Osteocyte (in vitro differentiated cells): ENCODE measurements at places on chromosomes 2 and 18. TPM values are rescaled to one million over a fixed set of nuclear protein-coding genes. Genes with fewer than 3 reads are reported as not detected.

- DNase-seq: no peak
- no peak overlapping the region for H3K27ac ChIP-seq
- H3K4me3 ChIP-seq: no peak overlapping the region
- no peaks in the 10 kb centered on the region for H3K36me3 ChIP-seq
Observed at GRCh38 chr2:6776125-6776524, 89.6 kb downstream of the CMPK2 start.

CWC22 gene
- 19.4 and 20.1 TPM in 2 replicates for total RNA-seq

GRCh38 chr18:23887035-23887434 lies 127.5 kb upstream of the TTC39C start:
- H3K4me3 ChIP-seq: no peak overlapping the region
- H3K36me3 ChIP-seq: no peaks in the 10 kb centered on the region
- peaks cover 9% of the 10 kb centered on the region for H3K4me1 ChIP-seq
- no peak overlapping the region for H3K27ac ChIP-seq

- no peaks in the 10 kb centered on the region for H3K27me3 ChIP-seq
- no peak for DNase-seq
- no peak overlapping the region for H3K27ac ChIP-seq
- peaks cover 3% of the 10 kb centered on the region for H3K4me1 ChIP-seq
- H3K4me3 ChIP-seq: no peak overlapping the region
Observed at GRCh38 chr2:141055531-141055930, 1075.3 kb downstream of the LRP1B start.

DNA sequence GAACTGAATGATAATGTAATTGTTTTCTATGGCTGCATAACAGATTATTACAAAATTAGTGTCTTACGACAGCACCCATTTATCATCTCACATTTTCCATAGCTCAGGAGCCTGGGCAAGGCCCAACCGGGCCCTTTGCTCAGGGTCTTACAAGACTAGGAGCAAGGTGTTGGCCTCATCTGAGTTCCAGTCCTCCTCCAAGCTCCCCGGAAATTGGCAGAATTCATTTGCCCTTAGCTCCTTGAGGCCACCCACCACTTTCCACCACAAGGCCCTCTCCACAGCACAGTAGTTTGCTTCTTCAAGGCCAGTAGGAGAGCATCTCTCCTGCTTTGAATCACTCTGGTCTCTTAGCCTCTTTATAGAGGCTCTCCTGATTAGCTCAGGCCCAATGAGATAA lies 89.2 kb upstream of the SALL3 start:
- no peak for DNase-seq
- H3K4me1 ChIP-seq: no peaks in the 10 kb centered on the region
- H3K27me3 ChIP-seq: no peaks in the 10 kb centered on the region
- no peaks in the 10 kb centered on the region for H3K36me3 ChIP-seq
- no peak overlapping the region for H3K27ac ChIP-seq
